Stimulated activated CD8-positive, alpha-beta memory T cell treated with anti-CD3 and anti-CD28 coated beads, Interleukin-4, amount 100 ng/mL, for 1 hour (primary cell): ENCODE measurements at places on chromosomes 5 and 9.

GRCh38 chr9:104993291-104993963 is 65.5 kb upstream of the ABCA1 start:
- DNase-seq = no peak

DNA sequence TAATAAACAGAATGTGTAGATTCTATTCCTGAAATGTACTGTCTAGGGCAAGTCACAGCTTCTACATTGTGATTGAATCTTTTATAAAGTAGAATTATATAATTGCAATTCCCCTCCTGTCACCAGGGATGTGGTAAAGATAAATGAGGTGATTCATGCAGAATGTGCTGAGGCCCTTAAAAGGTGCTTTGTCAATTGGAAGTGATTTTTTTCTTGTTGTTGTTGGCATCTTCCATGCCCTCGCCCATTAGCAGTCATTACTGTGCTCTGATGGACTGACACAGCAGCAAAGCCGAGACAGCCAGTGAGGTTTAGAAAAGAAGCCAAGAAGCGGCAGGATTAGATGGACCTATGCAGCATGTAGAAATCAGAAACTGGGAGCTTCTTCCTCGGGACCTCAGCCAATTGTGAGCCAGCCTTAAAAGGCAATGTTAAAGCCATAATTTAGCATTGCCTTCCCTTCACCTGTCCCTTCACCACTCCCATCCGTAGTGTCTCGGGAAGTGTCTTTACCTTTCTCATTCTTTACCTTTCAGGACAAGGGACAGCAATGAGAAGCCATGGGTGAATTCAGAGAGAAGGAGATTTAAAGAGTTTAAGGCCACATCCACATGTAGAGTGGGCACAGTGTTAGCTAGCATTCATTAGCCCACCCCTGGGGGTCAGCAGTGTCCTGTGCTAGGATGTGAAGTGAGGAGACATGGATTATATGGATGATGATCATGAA is 257.8 kb downstream of the PLK2 start:
- DNase-seq = no peak

DNA sequence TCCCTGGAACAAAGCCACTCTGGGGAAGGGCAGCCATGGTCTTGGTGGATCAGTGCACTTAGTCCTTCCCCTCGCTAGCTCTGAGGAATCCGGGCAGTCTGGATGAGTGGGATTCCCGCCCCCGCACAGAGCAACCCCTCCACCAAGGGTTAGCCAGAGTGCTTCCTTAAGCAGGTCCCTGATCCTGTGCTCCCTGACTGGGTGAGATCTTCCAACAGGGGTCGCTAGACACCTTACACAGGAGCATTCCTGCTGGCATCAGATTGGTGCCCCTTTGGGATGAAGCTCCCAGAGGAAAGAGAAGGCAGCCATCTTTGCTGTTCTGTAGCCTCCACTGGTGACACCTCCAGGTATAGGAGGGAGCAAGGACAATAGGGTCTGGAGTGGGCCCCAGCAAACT is 228.8 kb downstream of the AP3B1 start:
- DNase-seq = no peak

DNA sequence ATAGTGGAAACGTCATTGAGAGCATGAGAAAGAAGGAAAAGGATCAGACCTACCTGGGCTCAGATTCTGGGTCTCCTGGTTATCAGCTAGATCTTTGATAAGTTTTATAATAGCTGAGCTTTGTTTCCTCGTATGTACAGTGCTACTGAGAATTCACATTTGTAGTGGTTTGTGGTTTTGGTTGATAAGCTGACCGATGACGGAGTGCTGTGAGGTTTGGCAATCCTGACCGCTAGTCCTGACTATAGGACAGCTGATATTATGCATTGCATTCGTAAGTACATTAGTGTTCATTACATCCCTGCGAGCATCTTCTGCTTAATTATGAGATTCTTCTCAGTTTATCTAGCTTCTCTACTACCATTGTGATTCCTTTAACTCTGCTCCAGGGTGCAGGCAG is 190.7 kb upstream of the SLC27A6 start:
- DNase-seq = no peak

DNA sequence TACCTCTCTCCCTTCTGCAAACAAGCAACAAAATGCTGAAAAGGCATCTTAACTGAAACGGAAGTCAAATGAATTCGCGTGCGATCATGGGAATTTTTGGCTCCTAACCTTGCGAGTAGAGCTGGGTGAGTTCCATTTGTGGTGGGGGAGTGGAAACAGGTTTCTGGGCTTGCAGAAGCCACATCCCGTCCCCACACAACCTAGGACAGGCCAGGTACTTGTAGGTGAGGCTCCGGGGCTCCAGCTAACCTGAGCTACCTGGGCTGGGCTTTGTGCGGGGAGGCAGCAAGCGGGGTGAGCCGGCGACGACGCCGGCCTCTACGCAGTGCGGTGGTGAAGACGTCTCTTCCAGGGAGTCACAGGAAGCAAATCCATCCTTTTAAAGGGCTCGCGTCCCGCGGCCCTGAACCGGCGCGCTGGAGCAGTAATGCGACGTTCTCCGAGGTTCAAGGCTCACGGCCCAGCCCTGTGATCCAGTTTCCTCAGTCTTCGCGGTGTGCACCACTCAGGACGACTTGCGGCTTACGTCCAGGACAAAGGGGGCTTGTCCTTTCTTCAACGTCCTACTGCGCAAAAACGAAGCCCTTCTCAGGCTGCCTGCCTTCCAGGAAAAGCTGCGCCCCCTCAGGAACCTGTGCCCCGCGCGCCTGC is 567 bp upstream of the SPIN1 start:
- DNase-seq = peak; percentile 8
